ENCODE measurements at places on chromosomes 4 and X.

DNA sequence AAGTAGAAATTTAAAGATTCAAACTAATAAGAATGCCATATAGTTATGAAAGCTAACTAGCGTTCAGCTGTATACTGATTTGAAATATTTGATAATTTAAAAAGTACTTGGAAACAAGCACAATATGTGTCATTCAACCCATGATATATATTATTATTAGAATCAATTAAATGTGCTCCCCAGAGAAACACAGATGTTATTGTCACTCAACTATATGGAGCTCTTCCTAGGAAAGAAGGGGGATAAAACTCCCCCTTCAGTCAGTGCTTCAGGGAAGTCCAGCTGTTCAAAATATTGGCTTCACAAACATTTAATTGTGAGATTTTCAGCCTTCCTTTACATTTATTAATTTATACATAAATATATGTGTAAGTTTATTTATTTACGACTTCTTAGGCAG is 135.9 kb downstream of the SLC4A4 start:
- DNase-seq: no peak

DNA sequence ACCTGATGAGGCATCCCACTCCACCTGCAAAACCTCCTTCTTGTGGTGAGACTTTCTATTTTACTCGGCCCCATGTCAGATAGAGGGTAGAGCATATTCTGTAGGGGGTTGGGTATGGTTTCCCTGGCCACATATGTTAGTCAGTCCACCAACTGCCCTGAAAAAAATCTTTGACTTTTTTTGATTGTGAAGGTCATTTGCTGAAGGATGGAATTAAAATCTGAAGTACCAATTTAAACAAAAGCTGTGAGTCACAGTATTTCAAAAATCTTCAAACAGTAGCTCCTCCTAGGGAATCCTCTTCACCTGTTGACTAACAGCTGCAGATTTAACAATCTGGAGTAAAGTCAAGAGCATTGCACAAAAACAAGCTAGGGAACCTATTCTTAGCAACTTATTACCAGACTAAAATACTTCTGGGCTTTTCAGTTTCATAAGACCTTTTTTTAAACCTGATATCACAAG is 8.0 kb upstream of the CCDC110 start:
- DNase-seq: no peak

DNA sequence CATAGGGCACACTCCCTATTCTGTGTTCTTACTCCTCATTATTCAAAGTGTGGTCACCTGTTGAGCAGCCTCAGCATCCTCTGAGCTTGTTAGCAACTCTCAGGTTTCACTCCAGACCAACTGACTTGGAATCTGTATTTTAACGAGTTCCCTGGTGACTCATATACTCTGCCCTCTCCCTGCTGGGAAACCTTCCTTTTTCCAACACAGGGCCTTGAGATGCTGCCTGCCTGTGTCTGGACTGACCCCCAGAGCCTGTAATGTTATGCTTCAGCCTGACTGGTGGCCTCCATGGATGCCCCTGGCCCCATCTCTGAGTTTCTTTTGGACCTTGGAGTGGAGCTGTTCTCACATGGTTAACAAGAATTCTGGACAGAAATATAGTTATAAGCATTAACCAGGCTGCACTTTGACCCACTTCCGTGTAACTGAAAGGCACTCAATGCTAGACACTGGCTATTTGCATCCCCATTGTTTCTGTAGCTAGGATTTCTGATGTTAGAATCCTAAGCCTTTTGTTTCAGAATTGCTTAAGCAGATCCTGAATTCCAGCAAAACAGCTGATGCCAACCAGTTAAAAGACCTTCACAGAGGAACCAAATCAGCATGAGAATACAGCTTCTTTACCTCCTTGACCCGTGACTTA is 262.6 kb downstream of the STIM2 start:
- DNase-seq: no peak

DNA sequence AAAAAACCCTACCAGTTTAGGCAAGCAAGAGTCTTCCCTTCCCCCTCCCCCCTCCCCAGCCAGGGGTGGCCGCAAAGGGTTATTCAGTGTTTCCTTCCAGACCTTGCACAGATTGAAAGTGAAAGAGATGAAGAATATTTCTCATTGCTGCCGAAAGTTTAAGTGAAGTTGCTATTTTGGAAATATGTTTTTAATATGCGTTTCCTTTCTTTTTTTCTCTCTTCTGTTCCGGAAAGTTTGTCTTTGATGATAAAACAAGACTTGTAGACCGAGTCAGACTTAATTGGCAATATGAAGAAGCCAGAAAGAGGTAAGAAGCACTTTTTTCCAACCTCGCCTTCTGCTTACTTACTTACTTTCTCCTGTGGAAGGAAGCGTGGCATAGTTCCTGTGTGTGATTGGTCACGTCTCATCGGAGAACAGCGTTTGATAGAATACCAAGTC is 58.5 kb upstream of the CLCN4 start:
- no peak for DNase-seq

- DNase-seq: no peak
These were observed 174.1 kb upstream of the CXCL13 start for GRCh38 chr4:77431546-77431945.

DNA sequence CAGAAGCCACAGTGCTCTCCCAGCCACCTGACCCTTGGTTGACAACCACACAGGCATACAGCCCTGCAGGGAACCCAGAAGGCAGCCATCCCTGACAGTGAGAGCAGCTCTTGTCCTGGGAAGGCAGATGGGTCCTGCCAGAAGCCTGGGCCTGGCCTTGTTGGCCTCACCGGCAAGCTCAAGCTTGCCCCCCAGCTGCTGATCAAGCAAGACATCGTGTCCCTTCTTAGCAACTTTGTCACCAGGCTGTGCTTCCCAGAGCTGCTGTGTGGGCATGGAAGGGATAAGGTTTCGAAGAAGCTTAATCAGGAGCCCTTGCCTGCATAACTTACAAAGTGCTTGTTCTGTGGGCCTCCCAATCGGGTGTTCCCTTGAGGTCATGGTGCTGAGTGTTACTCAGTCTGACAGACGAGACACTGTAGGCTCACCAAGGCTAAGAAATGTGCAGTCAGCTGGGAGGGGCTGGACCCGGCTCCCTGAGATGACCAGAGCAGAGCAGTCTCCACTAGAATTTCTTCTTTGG is 6.8 kb upstream of the ABLIM2 start:
- DNase-seq: no peak

DNA sequence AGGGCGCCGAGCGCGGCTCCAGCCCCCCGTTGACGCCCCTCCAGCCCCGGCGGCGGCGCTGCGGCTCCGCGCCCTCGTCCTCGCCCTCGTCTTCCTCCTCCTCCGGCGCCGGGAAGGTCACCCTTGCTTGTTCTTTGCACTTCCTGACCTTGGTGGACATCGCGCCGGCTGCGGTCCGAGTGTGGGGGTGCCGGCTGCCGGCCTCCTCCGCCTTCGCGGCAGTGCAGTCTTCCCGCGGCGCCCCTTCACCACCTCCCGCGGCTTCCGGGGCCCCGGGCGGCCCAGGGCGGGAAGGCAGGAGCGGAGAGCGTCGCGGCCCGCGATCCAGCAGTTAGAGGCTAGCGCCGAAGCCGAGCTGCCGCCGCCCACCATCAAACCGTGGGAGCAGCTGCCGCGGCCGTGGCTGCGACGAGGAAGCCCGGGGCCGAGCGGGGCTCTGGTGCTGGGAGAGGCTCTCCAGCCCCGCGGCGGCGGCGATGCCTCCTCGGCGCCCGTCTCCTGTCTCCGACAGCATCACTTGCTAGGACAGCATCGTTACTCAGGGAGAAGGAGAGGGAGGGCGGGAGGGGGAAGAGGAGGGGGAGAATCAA is at the start of gene TRPC3:
TSS of gene TRPC3 (minus strand) at position 540 of the 590 bp plus-strand sequence. CDS start at position 160, 380 bp downstream.
- no peak for DNase-seq
